ENCODE measurements at places on chromosomes 3 and 15.

DNA sequence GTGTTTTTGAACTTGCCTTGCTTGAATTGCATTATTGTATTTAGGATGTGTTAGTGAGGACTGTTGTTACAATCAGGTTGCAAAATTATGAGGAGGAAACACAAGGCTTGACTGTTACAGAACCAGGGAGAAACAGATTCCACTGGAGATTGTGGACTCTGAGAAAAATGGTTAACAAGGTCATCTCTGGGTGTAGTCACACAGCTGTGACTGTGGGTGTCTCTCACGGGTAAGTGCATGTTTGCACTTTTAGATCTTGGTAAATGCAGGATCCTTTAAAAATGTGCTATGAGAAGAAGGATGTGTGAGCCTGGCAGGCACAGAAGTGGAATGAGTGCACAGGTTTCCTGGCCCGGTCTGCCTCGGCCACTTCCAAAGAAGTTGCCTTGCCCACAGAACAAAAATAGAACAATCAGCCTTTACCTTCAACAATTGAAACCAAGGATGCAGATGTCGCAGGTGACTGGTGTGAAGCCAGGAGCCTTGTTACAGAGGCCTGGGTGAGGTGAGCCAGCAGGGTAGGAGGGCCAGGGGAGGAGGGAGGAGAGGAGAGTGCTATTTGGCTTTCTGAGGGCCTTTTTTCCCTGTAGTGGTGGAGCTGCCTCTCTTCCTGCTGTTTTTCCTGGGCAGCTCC lies 68.0 kb downstream of the ABHD5 start:
- no peak for DNase-seq

DNA sequence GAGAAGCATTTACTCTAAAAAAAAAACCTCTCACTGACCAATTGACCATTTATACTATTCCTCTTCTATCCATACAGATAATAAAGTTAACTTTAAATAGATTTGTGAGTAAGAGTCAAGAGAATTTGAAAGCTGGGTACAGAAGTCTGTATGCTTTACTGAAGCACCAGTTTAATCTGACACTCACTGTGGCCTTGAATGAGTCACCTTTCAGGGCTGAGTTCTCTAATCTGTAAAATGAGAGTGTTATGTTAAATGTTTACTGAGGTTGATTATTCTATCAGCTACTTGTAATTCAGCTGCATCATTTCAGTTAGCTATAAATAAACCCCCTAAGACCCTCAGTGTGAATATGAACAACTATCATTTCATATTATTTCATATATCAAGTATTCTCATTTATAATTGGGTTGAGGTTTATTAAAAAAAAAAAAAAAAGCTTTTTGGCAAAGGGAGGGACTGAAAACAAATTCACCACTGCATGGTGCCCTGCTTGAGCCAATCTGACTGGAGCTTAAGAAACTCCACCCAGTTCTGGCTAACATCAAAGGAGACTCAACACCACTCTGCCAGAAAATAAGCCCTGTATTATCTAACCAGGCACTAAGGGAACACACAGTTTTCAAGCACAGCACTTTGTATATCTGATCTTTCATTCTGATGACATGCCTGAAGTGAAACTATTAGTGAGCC lies 2.8 kb downstream of the MAP4 start:
- peak; percentile 47 for DNase-seq

GRCh38 chr15:95574053-95574452 lies 756.4 kb upstream of the NR2F2 start:
- no peak for DNase-seq

DNA sequence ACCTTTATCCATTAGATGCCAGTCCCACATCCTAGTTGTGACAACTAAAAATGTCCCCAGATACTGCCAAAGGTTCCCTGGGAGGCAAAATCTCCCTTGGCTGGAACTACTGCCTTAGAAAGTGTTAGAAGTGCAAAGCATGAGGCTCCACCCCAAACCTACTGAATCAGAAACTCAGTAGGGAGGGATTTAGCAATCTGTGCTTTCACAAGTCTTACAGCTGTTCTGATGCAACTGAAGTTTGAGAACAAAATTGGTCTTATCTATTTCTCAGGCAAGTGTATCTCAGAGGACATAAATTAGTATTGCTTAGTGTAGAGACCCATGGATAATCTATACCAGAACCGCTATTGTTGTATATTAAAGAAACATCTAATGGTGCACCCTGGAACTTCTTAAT lies 70.2 kb downstream of the CLDN1 start:
- DNase-seq = no peak

DNA sequence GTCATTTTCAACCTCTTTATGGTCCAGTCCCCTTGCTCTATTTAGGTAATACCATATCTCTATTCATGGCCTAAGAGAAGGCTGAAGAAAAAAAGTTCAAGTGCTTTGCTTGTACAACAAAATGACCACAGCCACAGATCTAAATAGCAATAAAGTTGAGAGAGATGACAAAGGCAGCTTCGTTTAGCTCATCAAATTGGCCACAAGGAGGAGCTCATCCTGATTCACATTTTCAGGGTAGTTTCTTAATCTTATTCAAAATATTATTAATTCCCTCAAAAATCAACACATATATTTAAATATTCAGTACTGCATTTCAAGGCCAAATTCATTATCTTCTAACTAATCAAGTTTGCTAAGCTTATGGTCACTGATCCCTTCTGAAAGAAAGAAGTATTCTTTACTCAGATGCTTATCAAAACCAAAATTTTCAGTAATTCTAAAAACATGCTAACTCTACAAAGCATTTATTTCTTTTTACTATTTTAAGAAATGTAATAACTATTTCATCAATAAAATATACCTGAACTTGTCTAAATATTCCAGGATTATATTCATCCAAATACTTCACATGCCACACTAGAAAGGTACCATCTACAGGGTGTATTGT lies 85.5 kb downstream of the DMXL2 start:
- DNase-seq = no peak

- no peak for DNase-seq
Measured at GRCh38 chr3:59433546-59433945, 383.7 kb upstream of the CFAP20DC start.

DNA sequence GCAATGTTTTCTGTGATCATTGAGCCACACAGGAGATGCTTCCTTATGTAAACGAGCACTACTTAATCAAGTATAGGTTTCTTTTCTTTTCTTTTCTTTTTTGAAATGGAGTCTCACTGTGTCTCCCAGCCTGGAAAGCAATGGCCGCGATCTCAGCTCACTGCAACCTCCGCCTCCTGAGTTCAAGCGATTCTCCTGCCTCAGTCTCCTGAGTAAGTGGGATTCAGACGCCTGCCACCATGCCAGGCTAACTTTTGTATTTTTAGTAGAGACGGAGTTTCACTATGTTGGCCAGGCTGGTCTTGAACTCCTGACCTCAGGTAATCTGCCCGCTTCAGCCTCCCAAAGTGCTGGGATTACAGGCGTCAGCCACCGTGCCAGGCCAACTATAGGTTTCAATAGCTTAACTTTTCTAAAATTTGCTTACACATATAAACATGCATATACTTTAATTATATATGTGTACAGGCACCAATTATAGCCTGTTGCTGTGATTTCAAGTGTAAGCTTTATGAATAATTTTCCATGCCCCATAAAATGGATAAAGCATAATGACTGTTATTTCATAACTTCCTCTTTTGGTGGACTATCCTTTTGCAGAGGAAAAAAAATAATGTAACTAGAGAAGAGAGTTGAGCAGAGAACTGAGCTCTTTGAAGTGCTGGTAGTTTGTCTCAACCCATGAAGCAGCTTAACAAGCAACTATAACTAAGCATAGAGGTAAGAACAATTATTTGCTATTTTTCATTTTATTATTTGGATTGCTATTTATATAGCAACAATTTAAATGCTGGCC lies 24.8 kb upstream of the MBNL1 start:
- no peak for DNase-seq

DNA sequence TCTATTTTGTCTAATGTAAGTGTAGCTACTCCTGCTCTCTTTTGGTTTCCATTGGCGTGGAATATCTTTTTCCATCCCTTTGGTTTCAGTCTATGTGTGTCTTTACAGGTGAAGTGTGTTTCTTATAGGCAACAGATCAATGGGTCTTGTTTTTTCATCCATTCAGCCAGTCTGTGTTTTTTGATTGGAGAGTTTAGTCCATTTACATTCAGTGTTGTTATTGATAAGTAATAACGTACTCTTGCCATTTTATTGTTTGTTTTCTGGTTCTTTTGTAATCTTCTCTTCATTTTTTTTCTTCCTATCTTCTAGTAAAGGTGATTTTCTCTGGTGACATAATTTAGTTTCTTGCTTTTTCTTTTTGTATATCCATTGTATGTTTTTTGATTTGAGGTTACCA lies 97.1 kb downstream of the GLDN start:
- no peak for DNase-seq

DNA sequence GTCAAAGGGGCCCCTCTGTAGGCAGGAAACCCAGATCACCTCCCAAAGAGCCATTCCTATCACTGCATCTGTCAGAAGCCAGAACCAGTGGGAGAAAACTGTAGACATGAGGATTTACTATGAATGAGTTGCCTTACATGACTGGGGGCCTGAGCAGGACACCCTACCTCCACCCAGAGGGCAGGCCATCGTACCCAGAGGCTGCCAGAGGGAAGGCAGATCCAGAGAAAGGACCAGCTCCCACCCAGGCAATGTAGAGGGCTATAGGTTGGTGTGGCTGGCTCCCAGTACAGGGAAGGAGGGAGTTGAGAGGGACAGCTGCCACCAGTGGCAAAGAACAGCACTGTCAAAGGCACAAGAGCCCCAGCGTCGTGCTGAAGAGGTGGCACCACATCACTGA lies 233.2 kb downstream of the OCA2 start:
- DNase-seq = no peak

- DNase-seq = peak; percentile 30
Measured at GRCh38 chr3:14403619-14404155, 1.3 kb downstream of the SLC6A6 start.

DNA sequence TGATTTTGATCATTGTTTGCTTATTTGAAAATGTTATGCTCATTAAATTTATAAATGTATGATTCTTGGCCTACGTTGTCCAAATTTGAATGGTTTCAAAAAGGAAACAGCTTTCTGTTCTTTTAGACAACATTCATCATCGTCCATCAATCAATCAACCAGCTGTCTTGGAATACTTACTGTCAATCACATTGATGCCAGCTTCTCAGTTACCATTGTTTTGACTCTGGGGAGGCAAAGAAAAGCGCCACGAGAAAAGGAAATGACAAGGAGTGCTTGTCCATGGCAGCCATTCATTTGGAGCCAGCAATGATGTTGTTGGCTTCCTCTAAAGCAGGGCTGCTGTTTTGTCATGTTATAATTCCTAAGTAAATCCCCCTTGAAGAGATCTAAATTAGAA lies 62.2 kb upstream of the TP63 start:
- no peak for DNase-seq

DNA sequence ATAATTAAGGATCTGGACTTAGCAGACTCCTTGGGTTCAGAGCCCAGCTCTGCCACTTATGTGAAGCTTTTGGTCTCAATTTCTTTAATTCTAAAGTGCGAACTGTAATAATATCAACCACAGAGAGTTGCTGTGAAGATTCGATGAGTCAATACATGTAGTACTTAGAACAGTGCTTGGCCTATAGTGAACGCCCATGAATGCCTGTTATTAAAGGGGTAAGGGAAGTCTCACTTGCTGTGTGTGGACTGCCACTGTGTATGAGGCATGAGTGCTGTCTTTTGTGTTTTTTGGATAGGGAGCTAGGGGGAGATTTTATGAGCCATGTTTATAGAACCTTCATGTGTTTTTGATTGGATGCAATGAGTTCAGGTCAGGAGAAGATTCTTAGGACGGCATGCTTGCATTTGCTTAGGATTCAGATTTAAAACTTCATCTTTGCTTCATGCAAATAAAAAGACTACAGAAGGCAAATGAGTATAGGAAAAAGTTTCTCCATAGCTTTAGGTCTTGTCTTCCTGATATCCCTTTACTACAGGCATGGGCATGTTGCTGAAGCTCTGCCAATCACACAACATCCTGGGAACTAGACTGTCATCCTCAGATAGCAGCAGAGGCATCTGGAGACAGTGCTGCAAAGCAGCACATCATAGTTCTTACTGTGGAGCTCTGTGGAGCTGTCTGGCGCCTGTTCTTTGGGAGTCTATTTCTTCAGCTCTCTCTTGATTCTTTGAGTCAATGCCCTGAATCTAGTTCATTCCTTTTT lies 50.0 kb downstream of the PLS1 start:
- no peak for DNase-seq

DNA sequence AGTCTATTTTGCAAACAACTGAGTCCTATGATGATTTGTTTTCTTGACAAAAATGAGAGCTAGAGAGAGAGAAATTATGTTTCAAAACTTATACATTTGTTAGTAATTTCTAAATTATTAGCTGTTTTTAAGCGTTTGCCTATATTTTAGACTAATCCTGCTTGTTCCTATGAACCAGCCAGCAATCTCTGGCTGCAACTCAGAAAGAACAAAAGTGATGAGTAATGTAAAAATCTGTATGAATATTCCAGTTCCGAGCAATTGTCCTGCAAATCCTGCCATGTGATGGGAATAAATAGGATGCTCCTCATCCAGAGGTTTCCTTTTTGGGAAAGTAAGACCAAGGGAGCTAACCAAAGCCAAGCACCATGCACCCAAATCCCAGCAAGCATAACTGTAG lies 228.3 kb upstream of the GBE1 start:
- DNase-seq = no peak

GRCh38 chr15:57872281-57873030 lies 165.9 kb downstream of the POLR2M start:
- no peak for DNase-seq

DNA sequence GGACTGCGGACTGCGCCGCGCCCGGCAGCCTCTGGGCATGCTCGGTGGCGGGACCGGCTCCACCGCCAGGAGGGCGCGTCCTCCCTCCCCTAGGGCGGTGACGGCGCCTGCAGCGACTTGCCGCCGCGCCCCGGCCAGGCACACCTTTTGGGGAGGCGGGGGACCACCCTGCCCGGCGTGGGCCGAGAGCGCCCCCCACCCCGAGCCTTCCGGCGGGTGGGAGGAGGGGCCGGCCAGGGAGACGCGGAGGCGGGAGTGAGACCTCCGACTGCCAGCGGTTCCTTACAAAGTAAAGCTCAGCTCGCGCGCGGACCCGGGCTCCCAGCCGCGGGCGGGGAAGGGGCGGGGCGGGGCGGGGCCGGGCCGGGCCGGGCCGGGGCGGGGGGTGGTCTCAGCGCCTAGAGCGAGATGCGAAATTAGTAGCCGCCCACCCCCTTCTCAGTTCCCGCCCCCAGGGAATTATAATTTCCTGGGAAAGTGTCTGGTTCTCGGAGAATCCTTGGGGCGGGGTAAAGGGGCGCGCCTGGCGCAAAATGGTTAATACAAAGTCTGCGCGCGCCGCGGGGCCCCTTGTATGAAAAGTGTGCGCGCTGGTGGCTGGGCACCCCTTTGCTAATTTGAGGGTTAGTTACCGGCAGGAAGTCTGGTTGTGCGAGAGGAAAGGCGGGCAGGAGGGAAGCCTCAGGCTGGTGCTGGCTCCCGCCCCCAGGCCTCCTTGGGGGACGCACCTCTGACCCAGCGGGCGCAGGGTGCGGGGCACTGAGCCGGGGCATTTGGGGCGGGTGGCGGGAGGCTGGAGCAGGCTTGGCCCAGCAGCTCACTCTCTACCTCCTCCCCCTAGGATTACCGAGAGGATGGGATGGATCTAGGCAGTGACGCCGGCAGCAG lies 224.8 kb upstream of the IL12A start:
- peak; percentile 30 for DNase-seq

GRCh38 chr3:99970198-99970597 lies 144.1 kb downstream of the FILIP1L start:
- no peak for DNase-seq

GRCh38 chr3:42705962-42706585 lies 3.5 kb upstream of the HHATL start:
- no peak for DNase-seq

- no peak for DNase-seq
Measured at GRCh38 chr3:50396502-50396901, 37.2 kb upstream of the TMEM115 start.

Measured in body of pancreas (tissue), 4 donors.